Right forelimb (tissue), 1 donor: ENCODE measurements at places on chromosomes 11 and 22.

- DNase-seq, result peak; percentile 66
Observed at GRCh38 chr22:28917747-28918549, 34.6 kb downstream of the ZNRF3 start.

DNA sequence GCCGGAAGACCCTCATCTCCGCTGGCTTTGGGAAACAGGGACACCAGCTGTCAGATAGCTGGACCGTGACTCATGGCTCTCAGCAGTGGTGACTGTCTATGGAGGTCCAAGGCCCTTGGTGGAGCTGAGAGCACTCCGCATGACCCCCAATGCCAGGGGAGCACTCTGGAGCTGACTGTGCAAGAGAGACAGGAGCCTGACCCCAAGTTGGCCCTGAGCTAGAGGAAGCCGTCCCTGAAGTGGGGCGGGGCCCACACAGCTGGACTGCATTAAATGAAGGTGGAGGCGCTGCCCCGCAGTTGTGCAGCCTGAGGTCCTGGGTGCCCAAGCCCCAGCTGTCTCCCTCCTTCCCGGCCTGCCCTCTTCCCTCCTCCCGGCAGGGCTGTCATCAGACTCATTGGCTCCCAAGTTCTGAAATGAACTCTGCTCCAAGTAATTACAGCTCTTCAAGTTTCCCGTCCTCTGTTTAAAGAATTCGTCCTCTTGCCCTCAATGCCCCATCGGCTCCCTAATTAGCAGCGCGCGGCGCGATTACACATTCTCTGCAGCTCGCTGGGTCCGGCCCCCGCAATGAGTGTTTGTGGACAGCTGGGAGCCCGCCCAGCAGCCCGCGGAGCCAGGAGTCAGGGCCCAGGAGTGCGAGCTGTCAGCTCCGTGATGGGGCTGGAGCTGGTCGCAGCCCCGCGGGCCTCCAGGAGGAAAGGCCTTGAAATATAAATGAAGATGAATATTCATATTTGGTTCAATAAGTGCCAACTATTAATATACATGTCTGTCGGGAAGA, 93.2 kb upstream of the LMO1 start:
- peak; percentile 56 for DNase-seq

DNA sequence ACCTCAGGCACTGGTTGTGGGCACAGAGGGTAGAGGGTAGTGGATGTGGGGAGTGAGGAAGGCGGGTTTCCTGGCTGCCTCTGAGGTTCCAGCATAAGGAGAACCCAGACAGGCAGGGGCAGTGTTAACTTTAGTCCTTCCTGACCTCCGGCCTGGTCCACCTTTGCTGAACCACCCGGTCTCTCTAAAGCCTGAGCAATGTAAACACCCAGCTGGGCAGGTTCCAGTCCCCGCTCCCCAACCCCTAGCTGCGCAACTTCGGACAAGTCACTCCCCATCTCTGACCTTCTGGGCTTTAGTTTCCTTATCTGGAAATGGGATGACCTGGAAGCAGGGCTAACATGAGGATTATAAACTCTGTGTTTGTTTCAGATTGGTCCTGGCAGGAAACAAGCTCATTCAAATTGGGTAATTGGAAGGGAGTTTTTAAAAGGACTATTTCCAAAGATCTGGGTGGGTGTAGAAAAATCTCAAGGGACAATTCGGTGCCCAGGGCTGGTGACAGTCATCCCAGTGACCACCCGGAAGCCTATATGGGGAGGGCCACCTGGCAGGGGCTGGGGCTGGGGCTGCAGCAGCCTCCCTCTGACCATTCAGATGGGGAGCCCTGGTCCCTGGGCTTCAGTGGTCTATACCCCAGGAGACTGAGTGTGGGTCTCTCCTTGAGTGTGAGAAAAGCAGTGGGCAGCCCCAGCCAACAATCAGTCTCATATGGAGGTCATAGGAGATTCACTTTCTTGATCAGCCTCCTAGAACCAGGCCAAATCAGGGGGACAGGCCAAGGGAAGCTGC, 108.3 kb upstream of the SYT13 start:
- DNase-seq, result no peak

GRCh38 chr22:36865346-36865745, 4.5 kb downstream of the NCF4 start:
- DNase-seq, result no peak

DNA sequence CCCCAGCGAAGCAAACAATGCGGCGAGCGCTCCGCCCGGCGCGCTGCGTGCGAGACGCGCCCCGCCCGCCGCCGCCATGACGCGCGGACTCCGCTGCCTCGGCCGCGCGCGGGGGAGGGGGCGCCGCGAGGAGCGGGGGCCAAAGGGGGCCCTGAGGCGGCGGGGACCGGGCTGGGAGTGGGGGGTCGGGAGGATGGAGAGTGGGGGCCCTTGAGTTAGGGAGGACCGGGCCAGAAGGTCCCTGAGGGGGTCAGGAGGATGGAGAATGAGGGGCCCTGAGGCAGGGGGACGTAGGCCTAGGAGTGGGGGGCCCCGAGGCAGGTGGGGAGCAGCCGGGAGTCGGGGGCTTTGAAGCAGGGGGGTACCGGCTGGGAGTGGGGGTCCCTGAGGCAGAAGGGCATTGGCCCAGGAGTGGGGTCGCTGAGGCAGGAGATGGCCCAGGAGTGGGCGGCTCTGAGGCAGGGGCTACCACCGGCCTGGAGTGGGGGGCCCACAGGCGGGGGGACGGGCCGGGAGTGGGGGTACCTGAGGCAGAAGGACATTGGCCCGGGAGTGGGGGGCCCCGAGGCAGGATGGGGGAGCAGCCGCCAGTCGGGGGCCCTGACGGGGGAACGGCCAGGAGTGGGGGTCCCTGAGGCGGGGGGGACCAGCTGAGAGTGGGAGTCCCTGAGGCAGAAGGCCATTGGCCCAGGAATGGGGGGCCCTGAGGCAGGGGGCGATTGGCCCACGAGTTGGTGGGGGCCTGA, at the start of gene BRD1:
Gene BRD1, minus strand, starts transcription at position 21 of the 746 bp plus-strand sequence. CDS start 3,556 bp downstream, outside the sequence.
- peak; percentile 69 for DNase-seq

GRCh38 chr11:130592056-130592455, 143.6 kb downstream of the ADAMTS15 start:
- no peak for DNase-seq

GRCh38 chr11:45371251-45372115, 85.3 kb upstream of the SYT13 start:
- DNase-seq, result peak; percentile 85

- DNase-seq, result no peak
Observed at GRCh38 chr22:37627545-37627944, 11.9 kb upstream of the SH3BP1 start.

GRCh38 chr11:35663408-35663702, 780 bp downstream of the TRIM44 start:
- DNase-seq, result no peak

GRCh38 chr11:3796801-3797328, 489 bp downstream of the NUP98 start:
- DNase-seq, result no peak

- no peak for DNase-seq
Observed at GRCh38 chr11:122696662-122697061, 41.1 kb downstream of the UBASH3B start.

GRCh38 chr11:61688365-61689163, 8.4 kb downstream of the DAGLA start:
- DNase-seq, result no peak

GRCh38 chr11:126060757-126061171, 1.9 kb downstream of the CDON start:
- no peak for DNase-seq

GRCh38 chr22:29524442-29525191, 28.9 kb downstream of the THOC5 start:
- DNase-seq, result no peak

- peak; percentile 73 for DNase-seq
Observed at GRCh38 chr11:74683279-74683871, 47.9 kb downstream of the CHRDL2 start.

DNA sequence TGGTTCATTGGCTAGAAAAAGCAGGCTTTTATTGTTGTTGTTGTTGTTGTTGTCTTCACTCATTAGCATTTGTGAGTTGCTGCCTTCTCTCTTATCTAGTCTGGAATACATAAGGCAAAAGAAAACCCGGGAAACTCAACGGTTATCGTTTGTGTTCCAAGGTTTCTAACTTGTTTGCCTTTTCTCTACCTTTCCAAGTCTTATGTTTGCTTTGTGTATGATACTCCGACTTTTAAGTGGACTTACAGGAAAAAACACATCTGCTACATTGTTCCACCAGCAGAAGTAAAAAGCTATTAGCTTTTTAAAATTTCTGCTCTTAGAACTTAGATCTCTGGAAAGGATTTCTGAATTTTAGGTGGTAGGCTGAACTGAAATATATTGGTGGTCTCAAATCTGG, 27.0 kb upstream of the HIKESHI start:
- DNase-seq, result no peak

DNA sequence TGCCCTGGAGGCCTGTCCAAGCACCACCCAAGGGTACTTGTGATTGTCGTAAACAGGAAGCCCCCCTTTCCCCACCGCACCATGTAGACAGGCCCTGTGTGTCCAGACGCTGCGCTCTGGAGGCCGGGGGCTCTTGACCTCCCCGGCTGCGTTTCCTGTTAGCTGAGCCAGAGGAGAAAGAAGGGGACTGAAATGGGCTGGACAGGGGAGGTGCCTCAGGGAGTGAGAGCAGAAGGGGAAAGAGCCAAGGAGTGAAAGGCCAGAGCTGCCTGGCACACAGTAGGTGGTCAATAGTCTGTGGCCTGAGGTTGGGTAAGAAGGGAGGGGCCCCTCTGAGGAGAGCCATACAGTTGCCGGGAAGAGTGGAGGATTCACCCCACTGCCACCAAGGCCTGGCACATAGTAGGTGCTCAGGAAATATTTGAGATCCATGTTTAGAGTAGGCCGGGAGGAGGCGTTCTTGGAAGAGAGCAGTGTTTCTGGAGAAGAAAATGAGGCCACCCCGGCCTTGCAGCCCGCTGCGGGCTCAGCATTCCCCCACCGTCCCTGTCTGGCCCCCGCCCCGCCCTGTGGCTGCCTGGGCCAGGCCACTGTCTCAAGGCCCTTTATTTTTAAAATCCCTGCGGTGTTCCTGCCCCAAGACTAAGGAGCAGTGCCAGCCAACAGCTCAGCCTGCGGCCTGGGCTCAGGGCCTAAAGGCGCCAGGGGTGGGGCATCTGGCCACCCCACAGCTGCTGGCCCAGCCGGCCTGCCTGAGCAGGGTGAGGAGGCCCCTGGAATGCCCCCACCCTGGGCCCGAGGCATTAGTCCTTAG, 13.6 kb upstream of the CDC42EP1 start:
- DNase-seq, result peak; percentile 78

GRCh38 chr11:115869131-115869530, 364.9 kb upstream of the CADM1 start:
- DNase-seq, result no peak

- DNase-seq, result no peak
Observed at GRCh38 chr11:118439646-118440045, 3.4 kb downstream of the KMT2A start.

DNA sequence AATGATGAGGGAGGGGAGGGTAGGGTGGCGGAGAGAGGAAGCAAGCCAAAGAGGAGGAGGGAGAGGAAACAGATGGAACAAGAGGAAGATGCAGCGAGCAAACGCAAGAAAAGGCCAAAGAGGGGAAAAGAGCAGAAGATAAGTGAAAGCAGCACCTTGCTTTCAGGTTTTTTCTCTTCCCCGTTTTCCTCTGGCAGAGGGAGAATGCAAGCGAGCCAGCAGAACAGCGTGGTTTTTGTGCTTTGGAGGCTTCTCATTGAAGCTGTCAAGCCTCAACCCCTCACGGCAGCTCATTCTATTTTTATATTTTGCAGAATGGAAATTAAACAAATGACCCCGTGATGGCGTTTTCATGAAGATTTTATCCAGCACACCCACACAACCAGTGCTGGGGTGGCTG, 67.1 kb upstream of the GRAMD1B start:
- no peak for DNase-seq

GRCh38 chr22:30655532-30655931, 12.1 kb downstream of the DUSP18 start:
- DNase-seq, result no peak

DNA sequence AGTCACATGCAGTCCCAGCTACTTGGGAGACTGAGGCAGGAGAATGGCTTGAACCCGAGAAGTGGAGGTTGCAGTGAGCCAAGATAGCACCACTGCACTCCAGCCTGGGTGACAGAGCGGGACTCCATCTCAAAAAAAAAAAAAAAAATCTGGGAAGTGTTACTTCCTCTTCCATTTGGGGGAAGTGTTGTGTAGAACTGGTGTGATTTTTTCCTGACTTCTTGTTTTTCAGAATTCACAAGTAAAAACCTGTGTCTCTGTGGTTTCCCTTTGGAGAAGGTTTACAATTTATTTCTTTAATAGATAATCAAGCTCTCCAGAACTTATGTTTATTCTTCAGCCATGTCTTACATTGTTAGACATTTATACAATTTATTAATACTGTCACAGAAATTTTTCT, 396.1 kb downstream of the BRD1 start:
- no peak for DNase-seq

DNA sequence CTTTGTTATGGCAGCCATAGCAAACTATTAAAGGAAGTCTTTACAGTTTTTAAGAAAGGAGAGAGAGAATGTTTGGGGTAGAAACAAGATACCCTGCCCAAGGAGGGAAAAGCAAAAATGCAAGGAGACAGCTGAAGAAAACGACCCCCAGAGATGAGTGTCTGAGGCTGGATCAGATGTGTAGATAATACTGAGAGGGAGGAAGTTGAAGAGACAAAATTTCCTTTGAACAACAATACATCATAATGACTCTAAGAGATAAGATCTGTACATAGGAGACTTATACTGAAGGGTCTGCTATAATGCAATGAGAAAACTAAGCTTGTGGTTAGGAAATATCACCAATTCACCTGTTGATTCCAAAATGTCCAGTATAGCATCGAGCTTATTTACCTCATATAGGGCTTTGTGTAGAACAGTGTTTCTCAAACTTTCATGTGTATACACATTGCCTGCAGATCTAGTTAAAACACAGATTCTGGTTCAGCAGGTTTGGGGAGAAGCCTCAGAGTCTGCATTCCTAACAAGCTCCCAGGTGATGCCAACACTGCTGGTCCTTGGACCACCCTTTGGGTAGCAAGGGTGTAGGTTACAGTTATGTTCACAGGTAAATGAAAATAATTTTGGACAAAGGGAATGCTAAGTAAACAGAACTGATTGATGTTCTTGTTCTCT, 5.8 kb upstream of the CEP295 start:
- no peak for DNase-seq

GRCh38 chr11:64241491-64242374, 838 bp downstream of the FKBP2 start:
- DNase-seq, result no peak

GRCh38 chr11:4072668-4073285, 21.8 kb upstream of the RRM1 start:
- DNase-seq, result no peak

GRCh38 chr11:10192036-10192435, 102.0 kb downstream of the SBF2 start:
- no peak for DNase-seq

- DNase-seq, result no peak
Observed at GRCh38 chr22:36586271-36586670, 57.3 kb upstream of the EIF3D start.
